Stimulated activated CD4-positive, alpha-beta T cell treated with anti-CD3 and anti-CD28 coated beads, Interleukin-12 subunit alpha, Interleukin-12 subunit beta, amount 100 ng/mL, for 24 hours (primary cell): ENCODE measurements at places on chromosomes 6 and 20.

- no peak for DNase-seq
Measured at GRCh38 chr6:155883741-155884140, 428.1 kb upstream of the NOX3 start.

- no peak for DNase-seq
Measured at GRCh38 chr20:32240205-32240604, 32.5 kb downstream of the POFUT1 start.

DNA sequence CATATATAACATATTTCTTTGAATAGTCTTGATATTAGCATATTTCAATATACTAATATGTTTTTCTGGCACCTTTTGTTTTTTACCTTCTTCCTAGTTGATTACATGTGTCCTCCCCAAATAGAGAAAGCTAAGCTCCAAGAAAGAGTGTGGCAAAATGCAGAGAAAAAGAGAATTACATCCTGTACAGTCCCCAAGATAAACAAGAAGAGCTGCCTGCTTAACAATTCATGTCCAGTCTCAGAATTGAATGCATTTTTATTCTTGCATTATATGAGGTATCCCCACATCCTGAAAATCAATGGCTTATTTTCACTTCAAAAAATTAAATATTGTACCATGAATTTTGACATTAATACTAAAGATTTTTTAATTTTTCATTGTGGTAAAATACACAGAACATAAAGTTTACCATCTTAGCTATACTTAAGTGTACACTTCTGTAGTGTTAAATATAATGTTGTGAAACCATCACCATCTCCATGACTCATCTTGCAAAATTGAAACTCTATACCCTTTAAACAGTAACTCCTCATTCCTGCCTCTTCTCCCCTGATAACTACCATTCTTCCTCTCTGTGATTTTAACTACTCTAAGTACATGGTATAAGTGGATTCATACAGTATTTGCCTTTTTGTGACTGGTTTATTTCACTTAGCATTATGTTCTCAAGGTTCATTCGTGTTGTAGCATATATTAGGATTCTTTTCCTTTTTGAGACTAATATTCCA is 490.3 kb downstream of the COL12A1 start:
- DNase-seq, result no peak

GRCh38 chr6:5443491-5443890 is 182.2 kb downstream of the FARS2 start:
- DNase-seq, result no peak

DNA sequence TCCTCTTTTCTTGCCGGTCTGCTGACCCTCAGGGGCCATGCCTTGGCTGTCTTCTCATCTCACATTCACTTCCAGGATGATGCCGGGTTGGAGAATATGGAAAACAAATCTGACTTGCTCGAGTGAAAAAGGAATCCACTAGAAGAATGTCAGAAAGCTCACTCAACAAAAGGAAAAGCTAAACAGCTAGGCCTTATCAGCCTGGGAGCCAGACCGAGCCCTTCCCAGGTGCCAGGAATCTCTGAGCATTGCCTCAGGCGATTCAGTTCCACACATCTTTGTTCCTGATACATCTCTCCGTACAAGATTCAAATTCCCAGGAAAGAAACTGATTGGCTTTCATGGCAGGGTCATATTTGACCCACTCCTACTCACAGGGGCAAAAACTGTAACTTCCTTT is 9.2 kb upstream of the OSER1 start:
- DNase-seq, result no peak

DNA sequence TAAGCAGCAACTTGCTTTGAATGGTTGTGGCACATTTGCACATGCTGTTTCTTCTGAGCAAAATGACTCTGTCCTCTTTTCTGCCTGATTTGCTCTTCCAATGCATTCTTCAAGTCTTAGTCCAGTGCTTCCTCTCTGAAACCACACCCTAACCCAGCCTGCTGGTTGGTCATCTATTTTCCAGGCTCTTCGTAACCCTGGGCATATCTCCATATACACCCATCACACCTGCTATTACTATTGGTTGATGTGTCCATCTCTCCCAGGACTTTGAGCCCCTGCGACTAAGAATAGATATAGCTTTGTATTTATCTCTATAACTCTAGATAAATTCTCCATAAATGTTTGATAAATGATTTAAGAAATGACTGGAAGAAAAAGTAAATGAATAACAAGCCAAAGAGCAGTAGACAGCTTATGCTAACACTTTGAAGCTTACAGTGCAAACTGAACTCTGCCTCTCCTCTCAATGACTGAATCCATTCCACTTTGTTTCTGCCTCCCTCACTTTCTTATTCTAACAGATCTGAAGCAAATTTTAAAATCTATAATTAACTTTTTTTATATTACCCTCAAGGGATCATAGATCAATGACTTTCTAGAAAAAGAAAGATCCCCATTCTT is 59.7 kb upstream of the NT5E start:
- DNase-seq, result no peak

DNA sequence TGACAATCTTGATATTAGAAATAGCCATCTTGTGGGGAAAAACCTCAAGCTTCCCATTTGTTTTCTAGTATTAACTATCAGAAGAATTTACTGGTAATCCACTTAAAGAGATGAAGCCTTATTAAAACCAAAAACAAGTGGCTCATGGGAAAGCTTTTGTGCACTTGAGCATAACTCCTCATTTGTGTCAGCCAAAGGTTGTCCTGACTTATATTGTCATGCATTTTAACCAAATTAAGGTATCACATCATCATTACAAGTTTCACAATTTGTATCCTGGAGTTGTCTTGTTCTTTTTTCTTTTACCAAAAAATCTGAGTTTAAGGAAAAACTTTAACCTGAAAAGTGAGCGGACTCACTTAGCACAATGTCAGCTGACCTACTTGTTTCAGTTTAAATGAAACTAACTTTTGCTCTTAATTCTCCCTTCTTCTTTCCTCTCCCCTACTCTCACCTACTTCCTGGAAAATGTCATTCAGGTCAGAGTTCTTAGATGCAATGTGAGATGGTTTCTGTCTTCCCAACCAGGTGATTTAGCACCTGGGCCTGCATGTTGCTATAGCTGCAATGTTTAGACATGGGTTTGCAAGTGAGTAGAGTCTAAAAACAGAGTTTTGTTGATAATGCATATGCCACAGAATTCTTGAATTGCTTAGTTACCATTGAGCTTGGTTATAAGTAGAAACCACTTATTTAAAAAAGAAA is 82.8 kb downstream of the TNFAIP3 start:
- DNase-seq, result no peak

- no peak for DNase-seq
Measured at GRCh38 chr6:11248974-11249761, 16.7 kb upstream of the NEDD9 start.

GRCh38 chr6:5205877-5206850 is 54.6 kb downstream of the LYRM4 start:
- no peak for DNase-seq

- DNase-seq, result no peak
Measured at GRCh38 chr6:39204646-39205244, 24.5 kb downstream of the KCNK5 start.

DNA sequence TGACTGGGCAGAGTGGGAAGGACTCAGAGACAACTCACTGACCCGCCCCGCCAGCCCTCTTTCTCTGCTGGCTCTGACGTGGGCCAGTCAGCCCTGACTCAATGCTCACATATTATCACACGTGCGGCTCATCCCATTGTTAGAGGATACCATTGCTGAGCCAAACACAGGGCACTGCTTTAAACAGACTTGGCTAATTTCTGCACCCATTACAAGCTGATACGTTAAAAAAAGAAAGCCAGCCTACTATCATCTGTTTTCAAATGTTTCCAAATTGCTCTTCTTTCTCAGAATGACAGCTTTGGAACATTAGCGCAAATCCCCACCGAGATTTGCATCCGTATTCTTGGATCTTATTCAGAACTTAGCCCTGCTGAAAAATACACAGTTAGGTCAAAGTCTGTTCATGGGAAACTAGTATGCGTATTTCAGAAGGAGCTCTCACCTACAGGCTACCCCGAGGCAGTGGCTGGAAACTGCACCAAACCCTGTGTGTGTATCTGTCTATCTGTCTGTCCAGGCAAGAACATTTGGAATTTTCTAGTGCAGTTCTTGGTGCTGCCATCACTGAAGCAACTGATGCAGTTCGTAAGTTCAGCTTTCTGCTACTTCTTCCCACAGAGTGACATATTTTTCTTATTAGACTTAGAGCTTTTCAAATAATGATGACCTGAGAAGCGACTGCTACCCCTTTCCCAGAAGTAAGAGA is 32.8 kb downstream of the RAMACL start:
- DNase-seq, result no peak

GRCh38 chr6:36357872-36358225 is 21.2 kb upstream of the BNIP5 start:
- no peak for DNase-seq

DNA sequence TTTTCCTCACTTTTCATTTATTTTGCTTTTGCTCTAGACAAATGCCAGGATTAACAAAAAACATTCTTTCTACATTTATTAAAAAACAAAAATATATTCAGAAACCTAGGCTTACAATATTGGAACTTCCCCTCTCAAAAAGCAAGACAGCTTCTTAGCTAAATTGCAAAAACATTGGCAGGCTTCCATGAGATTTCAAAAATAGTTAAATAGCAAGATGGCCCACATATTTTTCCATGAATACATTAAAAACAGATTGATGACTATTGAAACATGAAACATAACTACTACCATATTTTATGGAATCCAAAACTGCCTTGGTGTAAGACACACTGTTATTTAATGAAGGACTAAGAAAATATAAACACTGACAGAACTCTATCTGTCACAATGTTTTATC is 92.0 kb downstream of the LY86 start:
- DNase-seq, result no peak

DNA sequence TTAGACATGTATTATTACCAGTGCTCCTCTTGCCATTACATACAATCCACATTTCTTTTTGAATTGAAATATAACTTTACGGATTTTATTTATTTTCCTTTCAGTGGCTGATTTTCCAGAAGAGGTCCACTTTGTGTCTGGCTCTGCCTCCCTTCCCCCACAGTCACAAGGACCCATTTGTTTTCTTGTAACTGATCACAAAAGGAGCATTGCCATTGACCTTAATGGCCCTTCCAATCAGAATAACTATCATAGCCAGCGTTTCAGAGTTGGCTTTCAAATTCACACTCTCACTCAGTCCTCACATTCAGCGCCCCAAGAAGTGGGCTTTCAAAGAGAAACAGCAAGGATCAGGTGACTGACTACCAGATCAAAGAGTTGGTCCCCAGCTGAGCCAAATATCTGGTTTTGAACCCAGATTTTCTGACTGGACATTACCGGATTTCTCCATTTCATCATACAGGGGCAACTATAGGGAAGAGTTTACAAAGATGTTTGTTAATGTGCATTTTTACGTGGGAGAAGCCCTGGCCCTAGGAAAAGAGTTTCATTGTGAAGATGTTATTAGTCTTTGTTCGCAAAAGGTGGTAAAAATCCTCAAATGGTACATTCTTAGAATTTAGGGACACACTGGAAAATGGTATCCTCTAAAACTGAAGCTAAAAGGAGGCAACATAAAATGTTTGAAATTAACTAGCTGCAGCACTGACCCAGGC is 2.0 kb upstream of the SLC22A23 start:
- DNase-seq, result no peak

- no peak for DNase-seq
Measured at GRCh38 chr6:25512560-25512959, 139.5 kb upstream of the SCGN start.

- no peak for DNase-seq
Measured at GRCh38 chr20:44692932-44693480, 22.2 kb upstream of the CCN5 start.

DNA sequence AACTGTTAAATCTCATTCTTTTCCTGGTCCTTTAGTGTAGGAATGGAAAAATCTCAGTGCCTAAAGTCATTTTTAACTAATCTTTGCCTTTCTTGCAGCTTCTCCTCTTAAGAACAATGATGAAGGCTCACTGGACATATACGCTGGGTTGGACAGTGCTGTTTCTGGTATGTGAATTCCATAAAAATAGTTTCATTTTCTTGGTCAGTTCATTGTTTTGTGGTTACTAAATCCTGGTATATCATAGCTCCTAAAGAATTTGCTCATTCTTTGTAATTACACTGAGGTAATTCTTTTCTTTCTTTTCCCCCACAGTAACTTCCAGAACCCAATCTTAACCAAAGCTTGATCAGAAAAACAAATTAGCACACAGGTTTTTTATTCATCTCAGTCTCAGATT is 23.4 kb downstream of the CASP8AP2 start:
- no peak for DNase-seq

- no peak for DNase-seq
Measured at GRCh38 chr6:9025228-9025627, 589.9 kb upstream of the SLC35B3 start.

DNA sequence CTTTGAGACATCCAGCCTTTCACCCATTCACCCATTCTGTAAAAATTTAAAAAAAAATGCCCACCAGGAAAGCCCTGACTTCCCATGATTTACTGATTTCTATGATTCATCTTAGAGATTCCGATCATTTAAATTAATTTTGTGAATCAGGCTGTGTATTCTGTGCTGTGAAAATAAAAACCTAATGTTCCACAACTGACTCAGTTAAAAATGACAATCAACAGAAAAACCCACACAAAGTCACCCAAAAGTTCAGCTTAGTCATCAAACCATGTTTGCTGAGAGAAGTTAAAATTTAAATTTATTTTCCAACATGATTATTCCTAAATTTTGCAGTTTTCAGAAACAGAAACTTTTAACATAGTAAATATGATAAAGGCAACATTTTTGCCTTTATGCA is 509.9 kb downstream of the TENT5A start:
- DNase-seq, result no peak

DNA sequence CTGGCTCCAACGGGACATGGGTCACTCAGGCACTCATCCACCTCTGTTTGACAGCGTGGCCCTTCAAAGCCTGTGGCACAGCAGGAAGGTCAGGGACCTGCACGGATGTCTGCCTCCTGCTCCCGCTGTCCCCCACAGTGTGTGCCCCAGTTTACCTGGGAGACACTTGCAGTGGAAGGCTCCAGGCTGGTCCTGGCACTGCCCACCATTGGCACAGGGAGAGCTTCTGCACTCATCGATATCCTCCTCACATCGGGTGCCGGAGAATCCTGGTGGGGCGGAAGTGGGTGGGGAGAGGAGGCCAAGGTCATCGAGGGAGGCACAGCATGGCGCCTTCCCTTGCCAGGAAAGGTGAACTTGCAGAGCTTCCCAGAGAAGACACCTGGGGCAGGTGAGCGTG is 6.9 kb downstream of the NOTCH4 start:
- DNase-seq, result no peak

DNA sequence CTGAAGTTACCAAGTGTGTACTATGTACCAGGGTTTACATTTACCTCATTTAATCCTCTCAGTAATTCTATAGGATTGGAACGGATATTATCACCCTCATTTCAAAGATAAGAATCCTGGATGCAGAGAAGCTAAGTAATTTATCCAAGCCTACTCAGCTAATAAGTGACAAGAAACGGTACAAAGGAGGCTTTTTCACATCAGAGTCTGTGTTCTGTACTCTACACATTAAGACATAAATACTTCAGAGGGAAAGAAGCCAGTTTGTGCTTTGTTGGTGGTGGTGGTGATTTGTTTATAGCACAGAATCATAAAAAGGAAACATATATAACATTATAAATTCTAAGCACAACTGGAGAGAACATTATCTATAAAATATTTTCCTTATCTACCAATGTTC is 88.3 kb upstream of the HMGCLL1 start:
- DNase-seq, result no peak
